ENCODE measurements at places on chromosomes 4 and X. TPM values are rescaled to one million over a fixed set of nuclear protein-coding genes. Genes with fewer than 3 reads are reported as not detected.

- no peak overlapping the region for H3K27ac ChIP-seq
- H3K4me3 ChIP-seq: no peak overlapping the region
- no peak for DNase-seq
- peaks cover 22% of the 10 kb centered on the region for H3K4me1 ChIP-seq
- H3K36me3 ChIP-seq: no peaks in the 10 kb centered on the region
These were observed 2.1 kb downstream of the UCHL1 start for GRCh38 chr4:41258783-41259182.

Gene CASP3
- 11.3 TPM for total RNA-seq

DNA sequence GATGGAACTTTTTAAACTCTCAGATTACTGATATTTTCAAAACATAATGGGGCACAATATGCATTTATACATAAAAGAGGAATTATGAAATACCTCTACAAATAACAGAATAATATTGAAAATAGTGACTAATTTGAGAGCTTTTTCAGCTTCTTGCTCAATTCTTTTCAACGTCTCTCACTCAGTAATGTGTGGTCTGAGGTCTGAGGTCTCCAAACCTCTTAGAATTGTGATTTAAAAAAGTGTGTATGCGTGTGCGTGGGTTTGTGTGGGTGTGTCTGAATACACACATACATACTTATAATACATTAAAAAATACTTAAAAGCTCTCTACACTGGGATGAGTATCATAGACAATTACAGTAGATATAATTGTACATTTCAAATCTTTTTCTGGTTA, 7.9 kb downstream of the NDNF start:
- H3K36me3 ChIP-seq: no peaks in the 10 kb centered on the region
- H3K4me3 ChIP-seq: no peak overlapping the region
- H3K27ac ChIP-seq: no peak overlapping the region
- H3K27me3 ChIP-seq: no peaks in the 10 kb centered on the region

Gene TSPAN7
- 38.5 TPM for total RNA-seq

DNA sequence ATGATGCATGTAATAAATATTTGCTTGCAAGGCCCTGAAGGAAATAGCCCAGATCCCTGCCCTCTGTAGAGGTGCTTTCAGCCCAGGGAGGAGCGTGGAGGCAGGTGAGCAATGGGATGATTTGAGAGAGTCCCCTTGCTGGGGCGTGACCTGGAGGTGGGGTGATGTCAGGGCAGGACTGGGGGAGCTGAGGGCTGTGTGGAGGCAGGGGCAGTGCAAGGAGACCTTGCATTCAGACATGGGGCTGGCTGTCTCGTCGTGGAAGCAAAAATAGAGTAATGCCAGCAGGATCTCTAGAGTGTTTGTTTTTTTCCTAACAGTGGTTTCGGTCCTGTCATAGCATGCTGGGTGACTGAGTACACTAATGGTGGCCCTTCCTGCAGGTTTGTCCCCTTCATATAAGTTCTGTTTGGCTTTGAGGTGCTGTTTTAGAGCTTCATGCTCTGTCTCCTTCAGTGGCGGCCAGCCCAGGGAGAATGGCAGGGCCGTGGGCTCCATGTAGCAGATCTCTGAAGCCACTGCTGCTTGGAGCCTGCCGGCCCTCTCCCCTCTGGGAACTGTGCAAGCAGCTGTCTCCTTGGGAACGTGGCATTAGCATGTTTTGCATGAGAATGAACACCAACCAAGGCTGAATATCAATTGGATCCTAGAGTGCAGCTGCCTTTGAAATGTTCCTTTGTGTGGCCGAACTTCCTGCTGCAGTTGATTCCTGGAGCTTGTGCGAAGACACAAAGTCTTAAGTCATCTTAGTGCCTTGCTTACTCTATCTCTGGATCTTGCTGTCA, 39.3 kb upstream of the CLDN34 start:
- no peak for DNase-seq
- no peak overlapping the region for H3K27ac ChIP-seq
- no peaks in the 10 kb centered on the region for H3K4me1 ChIP-seq
- no peaks in the 10 kb centered on the region for H3K36me3 ChIP-seq
- no peaks in the 10 kb centered on the region for H3K27me3 ChIP-seq
- no peak overlapping the region for H3K4me3 ChIP-seq

- no peaks in the 10 kb centered on the region for H3K36me3 ChIP-seq
- H3K27me3 ChIP-seq: no peaks in the 10 kb centered on the region
- no peak for DNase-seq
- no peaks in the 10 kb centered on the region for H3K4me1 ChIP-seq
These were observed 18.7 kb upstream of the CXCL13 start for GRCh38 chr4:77586951-77587383.

Gene MTCP1
- total RNA-seq: 6.9 TPM

- H3K27ac ChIP-seq: no peak overlapping the region
- H3K4me3 ChIP-seq: no peak overlapping the region
- no peak for DNase-seq
These were observed 28.4 kb downstream of the ZNF630 start for GRCh38 chrX:48043056-48043455.

Gene GYPE
- not detected for total RNA-seq

- no peaks in the 10 kb centered on the region for H3K36me3 ChIP-seq
- DNase-seq: no peak
- no peaks in the 10 kb centered on the region for H3K27me3 ChIP-seq
- no peak overlapping the region for H3K27ac ChIP-seq
These were observed 171.2 kb downstream of the MSN start for GRCh38 chrX:65838674-65839073.

Gene GAGE13
- total RNA-seq: not detected

GRCh38 chrX:11185861-11186260, 74.7 kb downstream of the HCCS start:
- H3K4me3 ChIP-seq: no peak overlapping the region
- no peak for DNase-seq
- H3K4me1 ChIP-seq: no peaks in the 10 kb centered on the region
- H3K36me3 ChIP-seq: no peaks in the 10 kb centered on the region
- no peak overlapping the region for H3K27ac ChIP-seq
- H3K27me3 ChIP-seq: no peaks in the 10 kb centered on the region

Gene MAP7D3
- 15.0 TPM for total RNA-seq

- no peak overlapping the region for H3K4me3 ChIP-seq
- H3K4me1 ChIP-seq: no peaks in the 10 kb centered on the region
- H3K27me3 ChIP-seq: no peaks in the 10 kb centered on the region
- no peaks in the 10 kb centered on the region for H3K36me3 ChIP-seq
- DNase-seq: no peak
- no peak overlapping the region for H3K27ac ChIP-seq
These were observed 8.5 kb downstream of the CD40LG start for GRCh38 chrX:136656361-136656964.

GRCh38 chr4:80362578-80363181, 27.1 kb downstream of the CFAP299 start:
- no peak overlapping the region for H3K4me3 ChIP-seq
- no peaks in the 10 kb centered on the region for H3K27me3 ChIP-seq
- DNase-seq: no peak
- H3K27ac ChIP-seq: no peak overlapping the region
- H3K36me3 ChIP-seq: no peaks in the 10 kb centered on the region
- no peaks in the 10 kb centered on the region for H3K4me1 ChIP-seq

DNA sequence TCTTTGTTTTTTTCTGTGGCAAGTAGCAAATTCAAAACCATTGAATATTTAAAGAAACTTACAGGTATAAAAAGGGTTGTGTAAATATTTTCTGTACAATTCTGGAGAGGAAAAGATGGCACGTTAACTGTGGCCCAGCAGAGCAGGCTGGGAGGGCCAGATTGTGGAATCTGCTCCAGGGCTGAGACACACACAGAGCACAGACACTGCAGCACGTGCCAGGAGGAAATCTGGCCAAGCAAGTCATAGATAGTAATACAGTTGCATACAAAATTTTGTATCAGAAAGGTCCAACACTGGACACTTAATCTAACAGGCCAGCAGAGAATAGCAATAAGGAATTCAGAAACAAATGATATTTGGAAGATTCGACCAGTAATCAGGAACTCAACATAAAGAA, 763.7 kb downstream of the PDHA2 start:
- H3K27me3 ChIP-seq: no peaks in the 10 kb centered on the region
- no peak for DNase-seq
- no peak overlapping the region for H3K27ac ChIP-seq
- no peaks in the 10 kb centered on the region for H3K4me1 ChIP-seq
- H3K36me3 ChIP-seq: no peaks in the 10 kb centered on the region

DNA sequence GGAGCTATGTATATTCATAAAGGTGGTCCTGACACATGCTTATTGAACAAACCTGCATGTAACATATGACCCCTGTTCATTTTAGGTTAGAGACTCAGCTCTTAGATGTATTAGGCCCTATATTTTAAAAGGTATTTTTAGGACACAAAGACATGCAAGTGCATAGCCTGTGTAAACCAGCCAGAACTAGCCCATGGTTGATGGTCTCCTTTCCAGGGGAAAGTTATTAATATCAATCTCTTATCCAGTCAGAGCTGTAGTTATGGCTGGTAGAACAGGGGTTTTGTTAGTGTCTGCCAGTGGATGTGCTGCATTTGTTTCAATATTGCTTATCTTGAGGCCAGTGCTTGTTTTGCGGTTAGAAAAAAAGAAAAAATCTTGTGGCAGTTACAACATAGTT, 488.6 kb downstream of the KCTD8 start:
- no peak for DNase-seq
- H3K27me3 ChIP-seq: no peaks in the 10 kb centered on the region
- no peaks in the 10 kb centered on the region for H3K36me3 ChIP-seq
- H3K4me3 ChIP-seq: no peak overlapping the region
- no peaks in the 10 kb centered on the region for H3K4me1 ChIP-seq

DNA sequence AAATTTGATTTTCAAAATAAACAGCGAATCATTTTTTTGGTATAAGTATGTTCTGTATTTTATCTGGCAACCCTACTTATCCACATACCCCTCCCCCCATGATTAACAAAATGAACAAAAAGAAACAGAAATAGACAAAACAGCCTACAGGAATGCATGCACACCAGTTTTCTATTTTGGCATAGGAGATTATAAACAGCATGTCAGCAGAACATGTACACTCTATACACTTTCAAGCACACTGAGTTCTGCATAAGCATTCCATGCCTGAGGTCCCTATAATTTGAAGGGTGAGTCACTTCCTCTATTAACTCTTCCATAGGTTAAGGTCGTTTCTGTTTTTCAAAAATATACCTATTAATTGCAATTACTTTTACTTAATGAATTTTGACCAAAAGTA, 28.0 kb upstream of the ZNF280C start:
- DNase-seq: no peak
- H3K4me3 ChIP-seq: no peak overlapping the region
- no peaks in the 10 kb centered on the region for H3K27me3 ChIP-seq
- H3K36me3 ChIP-seq: no peaks in the 10 kb centered on the region
- no peaks in the 10 kb centered on the region for H3K4me1 ChIP-seq
- no peak overlapping the region for H3K27ac ChIP-seq

DNA sequence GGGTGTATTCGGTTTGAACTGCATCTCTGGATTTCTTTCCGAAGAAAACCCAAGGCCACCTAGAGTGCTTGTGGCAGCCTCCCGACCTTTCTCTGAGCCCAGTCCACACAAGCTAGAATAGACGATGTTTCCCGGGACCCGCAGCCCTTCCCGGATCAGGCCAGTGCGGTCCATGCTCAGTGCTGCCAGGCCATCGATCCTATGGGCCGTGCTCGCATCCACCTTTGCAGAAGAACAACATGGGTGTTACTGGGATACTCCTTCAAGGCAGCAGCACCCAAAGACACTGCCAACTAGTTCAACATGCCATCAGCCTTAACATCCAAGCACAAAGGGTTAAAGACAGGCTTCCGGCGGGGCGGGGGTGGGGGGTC, 22.8 kb downstream of the BCOR start:
- no peak for DNase-seq
- H3K4me3 ChIP-seq: no peak overlapping the region
- H3K27ac ChIP-seq: no peak overlapping the region
- H3K27me3 ChIP-seq: no peaks in the 10 kb centered on the region

DNA sequence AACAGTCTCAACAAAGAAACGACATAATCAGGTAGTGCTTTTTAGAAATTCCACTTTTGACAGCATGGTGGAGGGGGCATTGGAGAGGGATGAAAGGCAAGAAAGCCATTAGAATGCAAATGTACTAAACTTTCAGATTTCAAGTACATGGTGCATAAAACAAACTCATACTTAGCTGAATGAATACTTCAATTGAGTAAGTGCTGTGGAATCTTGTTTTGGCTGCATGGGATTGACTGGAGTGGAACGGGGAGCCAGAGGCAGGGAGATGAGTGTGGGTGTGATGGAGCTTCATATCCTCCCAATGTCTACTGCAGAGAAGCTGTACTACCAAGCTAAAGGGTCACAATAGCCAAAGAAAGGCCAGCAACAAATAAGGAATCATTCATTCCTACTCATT, 52.4 kb downstream of the USP46 start:
- H3K4me3 ChIP-seq: no peak overlapping the region
- no peaks in the 10 kb centered on the region for H3K36me3 ChIP-seq
- H3K4me1 ChIP-seq: no peaks in the 10 kb centered on the region
- no peak overlapping the region for H3K27ac ChIP-seq
- no peak for DNase-seq
- no peaks in the 10 kb centered on the region for H3K27me3 ChIP-seq

DNA sequence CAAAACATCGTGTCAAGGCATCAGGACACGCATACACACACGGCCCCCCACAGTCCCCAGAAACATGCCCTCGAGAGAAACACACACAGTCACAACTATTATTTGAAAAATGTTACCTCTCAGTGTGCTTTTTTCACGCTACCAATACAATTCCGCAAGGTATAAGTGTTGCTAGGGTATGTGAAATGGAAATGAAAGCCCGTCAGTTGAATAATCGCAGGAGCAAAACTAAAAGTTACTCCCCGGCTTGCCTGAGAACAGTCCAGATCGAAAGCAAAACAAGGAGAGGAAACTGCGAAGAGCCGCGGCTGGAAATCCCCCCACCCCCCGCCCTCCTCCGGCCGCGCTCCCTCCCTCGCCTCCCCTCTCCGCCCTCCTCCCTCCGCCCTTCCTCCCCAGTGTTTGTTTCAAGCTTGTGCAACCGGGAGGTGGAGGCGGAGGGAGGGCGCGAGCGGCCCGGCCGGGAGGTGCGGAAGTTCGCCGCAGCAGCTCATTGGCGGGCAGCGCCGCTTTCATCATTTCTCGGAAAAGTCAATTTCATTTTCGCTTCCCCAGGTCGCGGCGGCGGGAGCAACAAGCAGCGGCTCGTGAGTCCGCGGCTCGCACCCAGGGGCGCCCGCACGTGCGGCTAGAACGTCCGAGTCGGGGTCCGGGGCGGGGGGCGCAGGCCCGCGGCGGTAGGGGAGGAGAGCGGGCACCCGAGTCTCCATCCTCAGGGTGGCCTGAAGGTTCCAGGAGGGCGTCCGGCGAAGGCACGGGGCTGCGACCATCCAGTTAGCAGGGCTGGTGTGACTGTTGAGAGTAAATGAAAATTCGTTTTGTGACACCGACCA, at the start of gene IRF2:
Gene IRF2 (minus strand): TSS at position 288 of the 833 bp plus-strand sequence. CDS start 45,486 bp downstream, outside the sequence.
- H3K4me3 ChIP-seq: peak within 1 kb of the TSS; percentile 95
- H3K4me1 ChIP-seq: peaks cover 53% of the 10 kb centered on the region
- DNase-seq: peak; percentile 98

DNA sequence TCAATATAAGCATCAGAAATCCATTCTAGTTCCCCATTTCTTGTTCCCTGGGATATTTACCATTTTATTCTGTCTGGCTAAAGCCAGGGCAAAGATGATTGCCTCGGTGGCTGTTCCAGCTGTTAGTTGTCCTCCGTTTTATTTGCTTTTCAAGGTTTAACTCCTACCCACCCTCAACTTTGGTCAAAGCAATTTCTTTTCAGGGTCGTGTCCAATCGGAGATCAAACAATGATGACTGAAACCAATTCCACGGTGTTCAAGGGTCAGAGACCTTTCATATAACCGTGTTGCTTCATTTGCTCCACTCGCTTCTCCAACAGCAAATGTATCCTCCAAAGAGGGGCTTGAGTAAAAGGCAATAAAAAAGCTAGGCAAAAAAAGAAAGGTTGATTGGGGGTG, 193.5 kb upstream of the FTHL17 start:
- H3K36me3 ChIP-seq: no peaks in the 10 kb centered on the region
- H3K4me3 ChIP-seq: peak overlapping the region; percentile 53
- no peaks in the 10 kb centered on the region for H3K27me3 ChIP-seq
- no peak overlapping the region for H3K27ac ChIP-seq

- no peak overlapping the region for H3K4me3 ChIP-seq
- H3K27me3 ChIP-seq: no peaks in the 10 kb centered on the region
These were observed 181.3 kb downstream of the RAB28 start for GRCh38 chr4:13302876-13303275.

All from vagina (tissue), 2 donors.